ENCODE measurements at places on chromosomes 5 and 9.
A peak's percentile ranks its signal among the peaks of the same experiment; 100 is the strongest.

DNA sequence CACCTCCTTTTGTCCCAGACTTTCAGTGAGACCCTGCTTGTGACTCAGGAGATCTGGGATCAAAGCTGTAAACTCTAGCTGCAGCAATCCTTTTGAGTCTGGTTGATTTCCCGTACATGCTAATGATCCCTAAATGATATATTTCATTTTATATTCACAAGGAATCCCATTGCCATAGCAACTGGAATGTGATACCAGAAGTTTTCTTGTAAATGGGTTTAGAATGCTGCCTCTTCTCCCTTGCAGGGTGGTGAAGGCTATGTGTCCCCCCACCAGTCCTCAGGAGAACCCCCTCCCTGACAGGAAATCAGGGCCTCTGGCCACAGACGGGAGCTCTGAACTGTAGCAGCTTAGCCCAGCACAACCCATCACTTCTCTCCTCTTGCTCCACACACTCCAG is 215.0 kb downstream of the FSTL4 start:
- no peak for DNase-seq

- DNase-seq: no peak
These were observed 12.4 kb downstream of the ADAMTS2 start for GRCh38 chr5:179332741-179333290.

- no peak for DNase-seq
These were observed 480.8 kb downstream of the PSAT1 start for GRCh38 chr9:78777747-78778146.

- DNase-seq: no peak
These were observed 60.0 kb downstream of the MEGF9 start for GRCh38 chr9:120654272-120654671.

DNA sequence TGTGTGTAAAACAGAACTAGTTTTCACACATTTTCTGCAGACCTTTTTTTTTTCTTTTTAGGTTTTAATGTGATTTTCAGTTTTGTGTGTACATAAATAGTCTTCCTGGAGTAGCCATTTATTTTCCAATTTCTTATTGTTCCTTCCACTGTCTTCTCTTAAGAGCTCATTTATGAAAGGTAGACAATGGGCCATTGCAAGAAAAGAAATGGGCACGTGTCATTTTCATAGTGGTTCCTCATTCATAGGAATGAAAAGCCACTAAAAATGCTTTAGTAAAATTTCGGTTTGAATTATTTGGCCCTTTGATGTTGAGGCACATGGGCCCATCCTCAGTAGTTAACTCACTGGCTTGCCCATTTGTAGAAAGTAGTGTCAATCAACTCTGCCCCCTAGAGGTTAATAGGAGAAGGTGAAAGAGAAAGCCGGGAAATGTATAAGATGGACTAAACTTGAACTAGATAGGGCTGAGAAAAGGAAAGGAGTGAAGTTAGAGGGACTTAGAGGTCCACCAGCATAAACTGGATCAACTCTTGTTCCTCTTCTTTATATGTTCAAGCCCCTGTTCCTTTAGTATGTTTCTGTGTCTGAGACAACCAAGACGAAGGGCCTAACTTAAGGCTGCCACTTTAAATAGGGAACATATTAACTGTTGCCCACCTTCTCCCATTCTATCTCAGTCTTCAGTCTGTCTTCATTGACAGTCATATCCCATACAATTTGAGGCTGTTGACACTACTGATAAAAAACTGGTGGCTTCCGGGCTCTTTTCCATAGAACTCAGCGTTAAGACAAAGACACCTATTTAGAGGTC is 72.6 kb downstream of the SMARCA2 start:
- peak; percentile 42 for DNase-seq

- peak; percentile 59 for DNase-seq
These were observed 527.2 kb downstream of the KCTD16 start for GRCh38 chr5:144697847-144698262.

DNA sequence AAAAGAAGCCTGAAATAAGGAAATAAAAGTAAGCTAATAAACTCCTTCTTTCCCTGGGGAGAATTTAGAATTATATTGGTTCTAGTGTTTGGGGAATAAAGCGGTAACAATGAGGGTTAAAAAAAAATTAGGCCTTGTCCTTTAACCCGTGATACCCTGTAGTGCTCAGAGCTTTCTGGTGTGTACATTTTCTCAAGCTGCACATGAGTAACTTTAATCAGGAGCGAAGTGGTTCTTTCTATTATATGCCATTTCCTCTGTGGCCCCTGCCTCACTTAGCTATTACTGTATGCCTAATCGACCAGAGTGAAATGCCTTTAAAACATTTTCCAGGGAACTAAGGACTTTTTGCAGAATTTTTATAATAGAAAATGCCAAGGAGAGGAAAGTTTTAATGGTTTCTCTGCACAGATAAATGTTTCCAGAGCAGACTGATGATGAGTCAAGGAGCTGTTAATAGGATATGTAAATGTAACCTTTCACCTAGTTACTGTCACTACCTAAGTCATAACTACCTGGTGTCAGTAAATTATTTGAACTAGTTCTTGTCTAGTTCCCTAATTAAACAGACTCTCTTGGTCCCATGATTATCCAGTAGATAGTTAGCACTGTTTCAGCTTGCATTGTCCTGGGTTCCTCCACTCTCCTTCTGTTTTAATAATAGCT is 7.6 kb downstream of the PAM start:
- no peak for DNase-seq

GRCh38 chr9:96486386-96487028 is 36.5 kb downstream of the HABP4 start:
- DNase-seq: peak; percentile 83

- DNase-seq: no peak
These were observed 198.4 kb downstream of the NSG2 start for GRCh38 chr5:174243904-174244303.

DNA sequence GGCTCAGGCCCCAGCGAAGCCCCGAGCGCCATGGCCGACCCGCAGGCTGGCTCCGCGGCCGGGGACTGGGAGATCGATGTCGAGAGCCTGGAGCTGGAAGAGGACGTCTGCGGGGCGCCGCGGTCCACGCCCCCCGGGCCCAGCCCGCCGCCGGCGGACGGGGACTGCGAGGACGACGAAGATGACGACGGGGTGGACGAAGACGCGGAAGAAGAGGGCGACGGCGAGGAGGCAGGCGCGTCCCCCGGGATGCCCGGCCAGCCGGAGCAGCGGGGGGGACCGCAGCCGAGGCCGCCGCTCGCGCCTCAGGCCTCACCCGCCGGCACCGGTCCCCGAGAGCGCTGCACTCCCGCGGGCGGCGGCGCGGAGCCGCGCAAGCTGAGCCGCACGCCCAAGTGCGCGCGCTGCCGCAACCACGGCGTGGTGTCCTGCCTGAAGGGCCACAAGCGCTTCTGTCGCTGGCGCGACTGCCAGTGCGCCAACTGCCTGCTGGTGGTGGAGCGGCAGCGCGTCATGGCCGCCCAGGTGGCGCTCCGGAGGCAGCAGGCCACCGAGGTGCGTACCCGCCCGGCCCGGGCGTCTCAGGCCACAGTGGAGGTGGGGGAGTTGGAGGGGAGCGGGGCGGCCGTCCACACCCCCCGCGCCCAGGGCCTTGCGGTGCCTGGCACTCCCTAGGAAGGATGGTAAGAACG is 1.6 kb downstream of the DMRT2 start:
- no peak for DNase-seq

DNA sequence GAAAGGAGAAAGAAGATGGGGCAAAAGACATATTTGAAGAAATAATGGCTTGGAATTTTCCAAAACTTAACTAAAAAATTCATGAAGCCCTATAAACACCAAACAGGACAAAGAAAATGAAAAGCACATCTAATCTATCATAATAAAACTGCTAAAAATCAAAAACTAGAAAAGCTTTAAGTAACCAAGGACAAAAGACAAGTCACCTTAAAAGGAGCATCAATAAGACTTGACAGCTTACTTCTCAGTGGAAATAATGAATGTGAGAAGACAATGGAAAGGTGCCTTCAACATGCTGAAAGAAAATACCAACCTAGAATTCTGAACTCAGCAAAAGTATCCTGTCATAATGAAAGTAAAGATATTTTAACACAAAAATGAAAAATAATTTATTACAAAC is 27.0 kb downstream of the GTF3C4 start:
- DNase-seq: no peak

- DNase-seq: no peak
These were observed 261.9 kb upstream of the ZNF462 start for GRCh38 chr9:106600955-106601560.

GRCh38 chr9:136720898-136721338 is 8.5 kb downstream of the DIPK1B start:
- no peak for DNase-seq

DNA sequence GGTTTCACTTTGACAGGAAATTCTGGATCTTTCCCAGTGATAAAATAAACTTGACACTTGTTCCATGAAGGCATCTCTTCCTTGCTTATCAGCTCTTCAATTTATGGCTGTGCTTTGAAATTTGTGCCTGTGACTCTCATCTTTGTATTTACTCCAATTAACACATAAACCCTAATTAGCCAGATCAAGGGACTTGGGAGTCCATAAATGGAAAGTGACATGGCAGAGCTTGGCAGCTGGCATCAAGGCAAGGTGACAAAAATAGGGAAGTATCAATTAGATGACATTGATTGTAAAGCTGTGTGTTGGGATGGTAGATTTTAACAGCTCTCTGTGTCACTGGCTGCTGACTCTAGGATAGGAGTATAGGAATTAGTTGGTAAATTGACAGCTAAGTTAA is 133.9 kb downstream of the PBX3 start:
- DNase-seq: no peak

DNA sequence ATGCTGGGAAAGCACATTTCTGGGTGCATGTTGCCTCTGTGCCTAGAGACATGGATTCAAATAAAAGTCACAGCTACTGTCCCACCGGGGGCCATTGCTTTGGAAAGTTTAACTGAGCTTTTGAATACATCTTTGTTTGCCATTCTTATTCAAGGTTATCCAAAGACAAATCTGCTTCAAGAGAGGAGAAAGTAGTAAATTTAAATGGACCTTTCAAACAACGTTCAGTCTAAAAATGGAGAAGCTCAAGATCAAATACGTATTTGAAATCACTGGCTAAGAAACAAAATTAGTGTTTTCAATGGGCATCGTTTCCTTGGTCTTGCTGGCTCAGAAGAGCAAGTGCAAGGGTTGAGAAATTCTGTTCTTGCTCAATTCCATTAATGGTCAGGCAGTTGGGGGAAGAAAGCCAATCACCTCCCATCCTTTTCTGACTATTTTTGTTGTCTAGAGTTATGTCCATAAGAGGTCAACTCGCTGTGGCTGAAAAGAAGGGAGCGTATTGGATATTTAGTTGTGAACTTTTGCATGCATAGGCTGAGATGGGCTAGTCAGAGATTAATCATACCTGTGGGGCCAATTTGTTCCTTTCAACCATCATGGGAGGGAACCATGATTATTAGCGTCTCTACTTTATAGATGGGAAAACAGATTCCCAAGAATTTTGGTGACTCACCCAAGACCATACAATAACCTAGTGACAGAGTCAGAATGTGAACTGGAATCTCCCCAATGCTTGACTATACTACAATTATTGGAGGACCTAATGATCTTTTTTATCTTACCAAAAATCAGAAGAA is 276.2 kb upstream of the TNC start:
- no peak for DNase-seq

GRCh38 chr9:104864675-104865104 is 63.3 kb downstream of the ABCA1 start:
- peak; percentile 77 for DNase-seq

Measured in AG08396 (cell line).